ENCODE measurements at places on chromosomes 7 and 10. TPM values are rescaled to one million over a fixed set of nuclear protein-coding genes. Genes with fewer than 3 reads are reported as not detected.

UCN3 gene
- total RNA-seq: not detected

HYCC1 gene
- 12.4 TPM for total RNA-seq

TMEM140 gene
- total RNA-seq: 27.7 TPM

MPP7 gene
- total RNA-seq: 30.4 TPM

CRYGN gene
- total RNA-seq: 0.14 TPM

ZNF107 gene
- 12.4 TPM for total RNA-seq

PSMA2 gene
- total RNA-seq: 38.8 TPM

PTPN20 gene
- total RNA-seq: 2.2 TPM

- no peaks in the 10 kb centered on the region for H3K27me3 ChIP-seq
- H3K27ac ChIP-seq: no peak overlapping the region
Observed at GRCh38 chr10:90318659-90319058, 539.2 kb downstream of the HTR7 start.

- DNase-seq: no peak
- peaks cover 2% of the 10 kb centered on the region for H3K27me3 ChIP-seq
- no peaks in the 10 kb centered on the region for H3K36me3 ChIP-seq
- no peak overlapping the region for H3K4me3 ChIP-seq
- H3K27ac ChIP-seq: no peak overlapping the region
Observed at GRCh38 chr10:129096065-129096984, 370.7 kb upstream of the MGMT start.

DNA sequence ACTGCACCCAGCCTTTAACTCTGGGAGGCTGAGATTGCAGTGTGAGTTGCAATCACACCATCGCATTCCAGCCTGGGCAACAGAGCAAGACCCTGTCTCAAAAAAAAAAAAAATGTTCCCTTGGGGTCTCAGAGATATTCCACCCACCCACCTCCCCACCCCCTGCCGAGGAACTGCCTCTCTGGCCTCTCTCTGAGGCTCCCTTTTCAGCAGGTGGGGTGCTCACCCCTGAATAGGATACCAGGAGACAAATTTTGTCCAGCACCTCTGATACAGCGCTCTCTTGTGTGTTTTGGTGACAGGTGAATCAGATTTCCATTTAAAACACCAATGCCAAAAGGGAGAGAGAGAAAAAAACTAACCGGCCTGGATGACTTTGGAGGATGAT lies 92.6 kb upstream of the KIF5B start:
- no peaks in the 10 kb centered on the region for H3K27me3 ChIP-seq
- H3K36me3 ChIP-seq: no peaks in the 10 kb centered on the region
- no peak for DNase-seq
- peaks cover 21% of the 10 kb centered on the region for H3K4me1 ChIP-seq
- H3K4me3 ChIP-seq: no peak overlapping the region
- no peak overlapping the region for H3K27ac ChIP-seq

DNA sequence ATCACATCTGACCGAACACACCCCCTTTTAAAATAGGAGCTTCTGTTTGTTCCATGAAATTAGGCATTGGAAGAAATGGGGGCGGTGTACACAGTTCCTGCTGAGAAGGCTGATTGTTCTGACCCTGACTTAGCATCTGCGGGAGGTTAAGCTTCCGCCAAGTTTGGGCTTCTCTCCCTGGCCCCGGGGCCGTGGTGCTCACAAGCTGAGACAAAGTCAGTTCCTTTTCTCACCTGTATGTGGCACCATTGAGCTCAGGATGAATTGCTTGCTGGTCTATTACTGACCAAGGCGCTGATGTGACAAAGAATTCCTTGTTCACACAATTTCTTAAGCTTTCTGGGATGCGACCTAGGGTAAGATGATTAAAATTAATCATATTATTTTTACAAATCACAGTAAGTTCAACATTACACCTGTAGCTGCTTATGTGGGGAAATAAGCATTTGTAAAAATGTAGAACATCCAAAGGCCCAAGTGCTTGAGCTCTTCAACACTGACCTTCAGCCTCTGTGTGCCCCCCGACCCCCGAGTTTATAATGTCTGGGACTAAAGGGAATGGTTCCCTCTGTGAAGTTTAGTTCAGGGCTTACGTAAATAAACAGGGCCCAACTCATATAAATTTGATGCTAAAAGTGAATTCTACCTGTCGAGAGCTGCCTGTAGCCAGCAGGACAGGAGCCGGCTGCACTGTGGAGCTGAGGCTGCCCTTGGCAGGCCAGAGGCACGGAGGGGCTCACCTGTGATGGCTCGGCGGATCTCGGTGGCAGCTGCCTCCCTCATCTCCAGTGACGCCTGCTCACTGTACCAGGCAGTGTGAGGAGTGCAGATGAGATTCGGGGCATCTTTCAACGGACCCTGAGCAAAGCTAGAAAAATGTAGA lies 50.8 kb downstream of the ZRANB1 start:
- no peak overlapping the region for H3K27ac ChIP-seq
- H3K4me3 ChIP-seq: no peak overlapping the region
- peaks cover 5% of the 10 kb centered on the region for H3K36me3 ChIP-seq
- no peak for DNase-seq

GRCh38 chr7:45203459-45203858 lies 45.9 kb downstream of the RAMP3 start:
- no peak overlapping the region for H3K27ac ChIP-seq
- no peaks in the 10 kb centered on the region for H3K27me3 ChIP-seq
- DNase-seq: no peak

GRCh38 chr7:19537942-19538401 lies 170.9 kb downstream of the POLR1F start:
- H3K4me3 ChIP-seq: no peak overlapping the region
- no peaks in the 10 kb centered on the region for H3K36me3 ChIP-seq
- H3K27me3 ChIP-seq: no peaks in the 10 kb centered on the region
- no peak overlapping the region for H3K27ac ChIP-seq
- DNase-seq: no peak
- no peaks in the 10 kb centered on the region for H3K4me1 ChIP-seq

- DNase-seq: no peak
- H3K36me3 ChIP-seq: peaks cover 41% of the 10 kb centered on the region
- no peaks in the 10 kb centered on the region for H3K27me3 ChIP-seq
- no peak overlapping the region for H3K27ac ChIP-seq
- H3K4me3 ChIP-seq: no peak overlapping the region
- H3K4me1 ChIP-seq: no peaks in the 10 kb centered on the region
Observed at GRCh38 chr7:141671705-141672496, 30.1 kb downstream of the DENND11 start.

DNA sequence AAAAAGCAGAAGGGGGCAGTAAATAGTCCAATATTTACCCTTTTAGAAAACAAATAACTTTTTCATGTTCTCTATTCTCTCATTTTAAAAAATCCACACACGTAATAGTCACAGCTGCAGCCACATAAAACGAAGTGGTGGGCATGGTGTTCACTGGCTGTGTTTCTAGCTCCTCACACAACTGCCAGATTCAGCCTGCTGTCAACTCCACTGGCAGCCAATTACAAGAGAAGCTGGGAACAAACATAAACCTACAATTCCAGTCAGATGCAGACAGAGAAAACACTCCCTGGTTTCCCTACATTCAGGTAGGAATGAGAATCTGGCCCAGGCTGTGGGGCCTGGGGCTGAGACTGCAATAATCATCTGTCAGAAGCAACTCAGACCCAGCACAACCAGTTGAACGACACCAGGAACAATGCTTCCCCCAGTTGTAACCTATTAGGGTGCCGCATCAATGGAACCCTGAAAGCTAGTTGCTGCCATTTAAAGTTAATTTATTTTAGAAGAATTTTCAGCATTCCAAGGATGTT lies 29.1 kb downstream of the ERCC6 start:
- peaks cover 11% of the 10 kb centered on the region for H3K36me3 ChIP-seq
- H3K27me3 ChIP-seq: no peaks in the 10 kb centered on the region
- peaks cover 10% of the 10 kb centered on the region for H3K4me1 ChIP-seq
- H3K4me3 ChIP-seq: no peak overlapping the region
- DNase-seq: no peak
- H3K27ac ChIP-seq: no peak overlapping the region

GRCh38 chr10:130929422-130930325 lies 381.8 kb downstream of the TCERG1L start:
- H3K4me1 ChIP-seq: no peaks in the 10 kb centered on the region
- no peak overlapping the region for H3K4me3 ChIP-seq
- no peak overlapping the region for H3K27ac ChIP-seq

DNA sequence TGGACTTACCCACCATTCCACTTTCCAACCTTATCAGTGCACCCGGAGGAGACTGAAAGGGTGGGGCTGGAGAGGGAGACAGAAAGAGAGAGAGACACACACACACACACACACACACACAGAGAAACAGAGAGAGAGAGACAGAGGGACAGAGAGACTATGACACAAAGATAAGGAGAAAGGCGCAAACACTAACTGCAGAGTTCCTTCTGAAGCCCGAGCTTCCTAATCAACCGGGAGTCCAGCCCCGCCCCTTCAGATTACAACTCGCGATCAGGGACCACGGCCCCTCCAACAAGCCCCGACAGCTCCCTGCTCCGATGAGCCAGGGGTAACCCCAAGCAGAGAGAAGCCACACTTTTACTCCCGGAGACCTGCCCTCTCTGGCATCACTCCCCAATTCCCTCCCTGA lies 499 bp downstream of the GAL3ST4 start:
- H3K4me3 ChIP-seq: peak overlapping the region; percentile 61
- peak overlapping the region; percentile 66 for H3K27ac ChIP-seq
- peaks cover 3% of the 10 kb centered on the region for H3K27me3 ChIP-seq
- H3K4me1 ChIP-seq: peaks cover 84% of the 10 kb centered on the region
- H3K36me3 ChIP-seq: no peaks in the 10 kb centered on the region
